ENCODE measurements at places on chromosomes 2 and 18. TPM values are rescaled to one million over a fixed set of nuclear protein-coding genes. Genes with fewer than 3 reads are reported as not detected.

NMS gene
- not detected for total RNA-seq

- DNase-seq: no peak
These were observed 212.9 kb upstream of the APCDD1 start for GRCh38 chr18:10241579-10241978.

GRCh38 chr2:165594935-165595255 lies 125.4 kb downstream of the CSRNP3 start:
- DNase-seq: no peak

CD226 gene
- total RNA-seq: 86.5 TPM

CDH7 gene
- not detected for total RNA-seq

DNA sequence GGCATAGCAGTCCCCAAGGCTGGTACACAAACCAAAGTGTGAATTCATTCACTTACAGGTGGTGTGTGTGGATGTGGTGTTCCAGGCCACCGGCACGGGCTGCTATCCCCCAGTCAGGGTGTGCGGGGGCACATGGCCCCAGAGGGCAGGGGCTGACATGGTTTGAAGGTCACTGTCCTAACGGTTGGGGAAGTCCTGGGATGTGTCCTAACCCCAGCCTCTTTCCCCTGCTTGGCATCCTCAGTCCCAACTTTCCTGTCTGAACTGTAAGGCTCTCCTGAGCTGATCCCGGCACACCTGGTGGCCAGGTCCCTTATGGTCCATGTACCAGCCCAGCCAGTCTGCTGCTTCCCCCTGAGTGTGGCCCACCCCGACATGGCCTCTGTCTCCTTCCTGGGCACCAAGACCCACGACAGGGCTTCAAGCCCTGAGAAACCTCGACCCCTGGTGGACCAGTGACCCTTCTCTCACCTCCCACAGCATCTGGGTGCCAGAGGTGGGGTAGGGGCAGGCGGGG lies 2.4 kb upstream of the TMEM185B start:
- DNase-seq: no peak

GRCh38 chr2:110948027-110948674 lies 172.6 kb upstream of the BCL2L11 start:
- DNase-seq: no peak

CPLX4 gene
- not detected for total RNA-seq

DNA sequence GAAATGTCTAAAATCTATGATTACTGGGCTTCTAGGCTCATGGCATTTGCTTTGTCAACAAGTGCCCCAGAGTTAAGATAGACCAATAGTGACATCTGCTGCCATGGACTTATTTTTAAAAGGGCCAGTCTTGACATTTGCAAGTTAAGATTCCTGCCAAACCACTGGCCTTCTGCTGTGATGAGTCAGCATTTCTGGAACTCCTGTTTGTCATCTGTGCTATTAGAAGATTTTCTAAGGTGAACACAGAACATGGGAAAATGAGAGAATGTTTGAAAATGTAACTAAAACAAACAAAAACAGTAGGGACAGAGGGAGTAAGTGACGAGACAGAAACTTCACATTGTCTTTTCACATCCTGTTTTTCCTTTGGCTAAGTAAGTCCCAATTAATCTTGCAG lies 93.7 kb upstream of the WDR75 start:
- no peak for DNase-seq

- no peak for DNase-seq
These were observed 93.5 kb downstream of the NAB1 start for GRCh38 chr2:190742431-190742830.

SRD5A2 gene
- not detected for total RNA-seq

- DNase-seq: no peak
These were observed 1073.4 kb upstream of the ZEB2 start for GRCh38 chr2:145593280-145593679.

GRCh38 chr2:219107758-219108157 lies 47.0 kb upstream of the IHH start:
- no peak for DNase-seq

RRM2 gene
- 413 TPM for total RNA-seq

DNA sequence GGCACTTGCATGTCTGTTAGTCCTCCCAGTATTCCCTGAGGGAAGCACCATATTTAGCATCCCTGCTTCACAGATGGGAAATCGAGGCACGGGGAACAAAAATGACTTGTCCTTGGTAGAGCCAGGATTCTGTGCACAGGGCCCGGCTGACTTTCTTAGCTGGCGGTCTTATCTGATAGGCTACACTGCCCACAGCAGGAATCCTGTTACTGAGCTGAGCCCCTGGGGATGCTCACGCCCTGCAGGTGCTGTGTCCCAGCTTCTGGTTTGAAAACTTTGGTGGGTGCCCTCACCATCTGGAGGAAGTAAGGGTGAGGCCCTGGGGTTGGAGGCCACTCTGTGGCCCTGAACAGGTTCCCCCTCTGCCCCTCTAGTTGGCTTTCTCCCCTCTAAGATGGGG lies 68.4 kb upstream of the MCFD2 start:
- no peak for DNase-seq

DNA sequence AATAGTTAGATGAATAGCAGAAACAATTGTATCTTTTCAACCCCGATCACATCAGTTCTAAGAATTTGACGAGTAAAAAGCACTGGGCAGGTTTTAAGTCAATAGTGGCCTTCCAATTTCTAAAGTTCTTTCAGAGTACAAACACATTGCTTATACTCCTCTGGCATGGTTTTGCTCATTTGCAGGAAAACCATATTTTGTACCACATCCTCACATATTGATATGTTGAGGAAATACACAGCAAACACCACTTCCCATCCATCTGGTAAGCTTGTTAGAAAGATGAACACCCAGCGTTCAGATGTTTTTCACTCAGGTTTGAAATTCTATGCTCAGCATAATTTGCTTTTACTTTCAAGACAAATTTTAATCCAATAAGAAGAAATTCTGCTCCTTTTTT lies 344.6 kb upstream of the ACVR2A start:
- no peak for DNase-seq

DNA sequence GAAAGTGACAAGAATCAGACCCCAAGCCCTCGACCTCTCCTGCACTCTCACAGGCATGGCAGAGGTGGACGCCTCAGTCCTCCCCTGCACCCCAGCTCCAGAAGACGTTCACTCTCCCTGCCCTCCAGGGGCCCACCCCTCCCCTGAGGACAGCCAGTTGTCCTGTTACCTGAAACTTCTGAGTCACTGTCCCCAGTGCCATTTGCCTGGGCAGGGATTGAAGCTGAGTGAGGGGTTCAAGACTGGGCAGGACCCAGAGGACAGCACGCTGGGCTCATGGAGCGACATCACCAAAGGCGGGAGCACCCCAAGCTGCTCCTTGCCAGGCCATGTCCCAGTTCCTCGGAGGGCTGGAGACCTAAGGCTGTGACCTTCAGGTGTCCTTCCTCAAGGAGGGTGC lies 34.2 kb upstream of the COL6A3 start:
- DNase-seq: no peak

TLX2 gene
- total RNA-seq: 0.19 TPM

DNA sequence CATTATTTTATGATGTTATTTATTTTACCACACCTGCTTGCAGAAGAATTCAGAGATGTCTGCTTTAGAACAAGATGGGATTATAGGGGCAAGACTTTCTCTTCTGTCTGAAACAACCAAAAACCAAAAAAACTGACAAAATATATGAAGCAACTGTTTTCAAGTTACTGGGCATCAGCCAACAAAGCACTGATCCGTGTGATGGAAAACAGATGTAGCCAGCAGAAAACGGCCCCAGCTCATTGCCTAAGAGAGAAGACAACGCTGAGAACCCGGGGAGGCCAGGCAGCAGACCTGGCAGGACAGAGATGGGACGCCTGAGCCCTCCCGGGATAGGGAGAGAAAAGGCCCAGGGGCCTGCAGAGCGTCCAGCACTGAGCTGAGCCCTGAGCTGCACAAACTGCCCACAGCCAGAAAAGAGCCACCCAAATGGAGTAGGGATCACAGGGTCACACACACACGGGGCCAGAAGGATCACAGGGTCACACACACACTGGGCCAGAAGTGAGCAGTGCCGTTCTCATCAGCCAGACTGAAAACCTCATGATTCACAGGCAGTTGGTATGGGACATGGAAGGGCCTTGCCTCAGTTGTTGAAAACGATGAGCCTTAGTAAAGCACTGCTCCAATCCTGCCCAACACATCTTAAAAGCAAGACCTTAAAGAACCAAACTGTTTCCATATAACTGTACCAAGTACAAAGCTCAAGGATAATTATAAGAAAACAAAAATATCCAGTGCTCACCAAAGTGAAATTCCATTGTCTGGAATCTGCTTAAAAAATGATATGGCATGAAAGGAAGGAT lies 12.1 kb downstream of the PXDN start:
- DNase-seq: no peak

DNA sequence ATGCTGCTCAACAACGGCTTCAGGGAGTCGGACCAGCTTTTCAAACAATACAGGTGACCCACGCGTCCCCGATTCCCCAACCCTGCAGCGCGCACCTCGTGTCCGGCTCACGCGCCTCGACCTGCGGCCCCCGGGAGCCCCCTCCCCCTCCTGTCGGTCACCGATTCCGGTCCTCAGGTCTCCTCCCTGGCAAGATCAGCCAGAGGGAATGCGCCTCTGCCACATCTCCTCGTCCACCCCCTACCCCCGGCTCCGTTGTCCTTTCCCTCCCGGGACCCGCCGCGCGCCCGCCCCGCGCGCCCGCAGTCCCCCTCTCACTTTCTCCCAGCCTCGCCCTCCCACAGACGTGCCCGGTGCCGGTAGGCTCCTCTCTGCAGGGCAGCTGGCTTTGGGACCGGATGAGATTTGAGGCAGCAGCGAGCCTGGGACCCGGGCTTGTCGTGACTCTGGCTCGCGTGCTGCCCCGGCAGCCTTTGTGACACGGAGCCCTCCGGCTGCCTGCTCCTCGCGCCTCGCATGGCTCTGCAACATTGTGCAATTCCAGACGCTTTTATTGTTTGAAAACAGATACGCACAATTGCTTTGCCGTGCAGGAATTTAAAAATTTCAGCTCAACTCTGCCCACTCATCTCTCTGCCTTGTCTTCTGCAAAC lies 558 bp downstream of the TTC39C start:
- DNase-seq: peak; percentile 67

SERPINB4 gene
- not detected for total RNA-seq

- DNase-seq: no peak
These were observed 662.9 kb downstream of the IRS1 start for GRCh38 chr2:226136739-226137138.

- no peak for DNase-seq
These were observed 120.5 kb downstream of the PMAIP1 start for GRCh38 chr18:60020107-60020925.

- DNase-seq: peak; percentile 17
These were observed 36.8 kb upstream of the PLEKHM3 start for GRCh38 chr2:208062113-208062512.

DNA sequence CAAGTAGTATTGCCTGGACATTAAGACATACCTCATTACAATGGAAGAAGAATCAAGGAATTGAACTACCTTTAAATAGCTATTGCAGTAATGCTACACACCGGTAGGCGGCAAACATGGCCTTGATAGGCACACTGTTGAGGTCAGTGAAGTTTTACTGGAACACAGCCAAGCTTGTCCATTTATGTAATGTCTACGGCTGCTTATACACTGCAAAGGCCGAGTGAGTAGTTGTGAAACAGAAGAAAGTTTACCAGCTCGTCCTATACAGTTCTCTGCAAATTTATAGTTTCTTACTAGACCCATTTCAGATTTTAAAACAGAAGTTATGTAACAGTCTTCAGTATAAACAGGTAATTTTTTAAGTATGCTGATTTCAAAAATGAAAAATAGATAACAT lies 38.8 kb downstream of the PPP4R1 start:
- no peak for DNase-seq

DNA sequence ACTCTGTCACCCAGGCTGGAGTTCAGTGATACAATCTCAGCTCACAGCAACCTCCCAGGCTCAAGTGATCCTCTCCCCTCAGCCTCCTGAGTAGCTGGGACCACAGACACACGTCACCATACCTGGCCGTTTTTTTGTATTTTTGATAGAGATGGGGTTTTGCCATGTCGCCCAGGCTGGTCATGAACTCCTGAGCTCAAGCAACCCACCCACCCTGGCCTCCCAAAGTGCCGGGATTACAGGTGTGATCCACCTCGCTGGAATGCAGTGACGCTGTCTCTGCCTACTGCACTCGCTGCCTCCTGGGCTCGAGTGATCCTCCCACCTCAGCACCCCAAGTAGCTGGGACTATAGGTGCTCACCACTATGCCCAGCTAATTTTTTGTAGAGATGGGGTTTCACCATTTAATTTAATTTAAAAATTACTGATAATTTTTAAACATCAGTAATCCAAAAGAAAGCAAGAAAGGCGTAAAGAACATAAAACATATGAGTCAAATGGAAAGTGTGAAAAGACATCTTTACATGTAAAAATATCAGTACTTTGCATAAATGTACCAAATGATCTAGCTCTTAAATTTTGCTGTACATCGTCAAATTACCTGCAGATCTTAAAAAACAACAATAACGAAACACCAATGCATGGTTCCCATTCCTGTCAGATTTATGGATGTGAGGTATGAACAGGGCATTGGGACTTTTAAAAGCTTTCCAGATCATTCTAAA lies 2.8 kb upstream of the ZNF236 start:
- no peak for DNase-seq

KRTCAP3 gene
- total RNA-seq: 8.3 TPM

DYNC1I2 gene
- 25.5 TPM for total RNA-seq

OSBPL6 gene
- 0.52 TPM for total RNA-seq

ARHGAP15 gene
- 103 TPM for total RNA-seq

DNA sequence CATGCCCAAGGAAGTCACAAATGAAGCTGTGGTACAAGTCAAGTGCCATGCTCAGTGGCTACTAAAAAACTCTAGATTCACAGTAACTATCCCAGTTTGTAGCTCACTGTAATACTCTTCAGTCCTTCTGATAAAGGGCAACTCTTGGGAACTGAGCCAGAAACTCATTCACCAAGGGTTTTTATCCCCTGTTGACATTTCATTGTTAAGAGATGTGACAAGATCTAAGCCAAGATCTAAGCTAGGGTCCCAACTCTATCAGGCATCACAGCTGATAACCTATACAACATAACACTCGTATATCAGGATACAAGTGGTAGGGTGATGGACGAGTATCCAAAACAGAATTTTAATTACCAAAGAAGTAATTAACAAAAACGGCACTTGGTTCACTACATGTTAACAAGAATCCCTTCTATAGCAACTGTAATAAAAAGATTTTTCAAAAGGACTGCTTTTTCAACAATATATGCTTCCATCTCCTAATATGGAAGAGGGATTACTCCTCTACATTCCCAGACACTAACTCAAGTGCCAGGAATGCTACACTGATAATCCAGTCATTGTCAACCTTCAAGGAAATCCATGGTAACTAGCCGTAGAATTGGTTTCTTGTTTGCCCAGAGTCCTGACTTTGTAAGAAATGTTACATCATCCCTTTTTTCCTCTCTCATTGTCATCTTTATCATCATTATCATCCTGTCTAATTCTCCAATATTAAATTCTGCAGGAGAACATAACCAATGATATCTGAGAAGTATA lies 111.7 kb downstream of the CDH2 start:
- DNase-seq: no peak

DNA sequence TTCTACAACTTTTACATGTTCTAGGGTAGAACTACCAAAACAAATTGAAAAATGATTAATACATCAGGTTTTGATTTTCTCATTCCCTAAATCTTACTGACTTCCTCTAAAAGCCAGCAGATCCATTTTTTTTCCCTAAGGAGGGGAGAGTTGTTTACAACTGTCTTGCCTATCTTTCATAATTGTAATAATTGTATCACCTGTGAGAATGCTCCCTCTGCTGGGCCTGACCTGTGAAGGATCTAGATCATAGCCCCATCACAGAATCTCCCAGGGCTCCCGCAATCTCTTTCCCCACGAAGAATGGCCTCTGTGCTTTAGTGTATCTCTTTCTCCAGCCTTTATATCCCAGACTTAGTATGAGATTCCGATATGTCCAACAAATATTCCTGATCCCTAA lies 9.1 kb downstream of the LOXL3 start:
- DNase-seq: no peak

- no peak for DNase-seq
These were observed 333.0 kb upstream of the SLC14A2 start for GRCh38 chr18:45282101-45282812.

All from activated naive CD4-positive, alpha-beta T cell treated with anti-CD3 and anti-CD28 coated beads, Interleukin-2, amount 50 U/mL, for 72 hours (primary cell).